Activated CD4-positive, alpha-beta T cell treated with anti-CD3 and anti-CD28 coated beads for 24 hours (primary cell): ENCODE measurements at places on chromosomes 13 and 19.

- no peak for DNase-seq
Observed at GRCh38 chr13:36275190-36276002, 22.2 kb downstream of the CCDC169 start.

DNA sequence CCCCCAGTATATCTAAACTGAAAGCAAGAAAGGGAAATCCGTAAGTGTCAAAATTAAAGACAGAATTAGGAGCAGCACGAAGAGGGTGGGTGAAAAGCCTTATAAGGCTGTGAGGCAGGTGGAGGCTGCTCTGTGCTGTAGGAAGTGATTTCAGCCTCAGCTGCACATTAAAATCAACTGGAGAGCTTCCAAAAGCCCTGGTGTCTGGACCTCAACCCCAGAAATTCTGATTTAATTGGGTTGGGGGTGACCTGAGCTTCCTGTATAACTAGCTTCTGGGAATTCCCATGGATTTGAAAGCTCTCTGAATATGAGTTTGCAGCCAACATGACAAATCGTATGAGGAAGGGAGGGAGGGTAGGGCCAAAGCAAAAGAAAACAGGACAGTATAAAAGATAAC, 242.4 kb upstream of the TMTC4 start:
- no peak for DNase-seq

GRCh38 chr19:13138916-13139198, 11.3 kb downstream of the STX10 start:
- no peak for DNase-seq

- DNase-seq, result no peak
Observed at GRCh38 chr19:20279516-20279915, 112.5 kb downstream of the ZNF486 start.

GRCh38 chr19:10602330-10603083, 15.4 kb upstream of the AP1M2 start:
- peak; percentile 87 for DNase-seq

GRCh38 chr19:1811472-1811894, 593 bp downstream of the ATP8B3 start:
- peak; percentile 18 for DNase-seq

- no peak for DNase-seq
Observed at GRCh38 chr19:31530781-31531180, 181.5 kb upstream of the TSHZ3 start.

- DNase-seq, result no peak
Observed at GRCh38 chr19:18784786-18785120, 6.4 kb downstream of the COMP start.

GRCh38 chr19:4803736-4804695, 12.5 kb downstream of the FEM1A start:
- DNase-seq, result peak; percentile 55
